Mammary microvascular endothelial cell (primary cell): ENCODE measurements at places on chromosomes 7 and 10. TPM values are rescaled to one million over a fixed set of nuclear protein-coding genes. Genes with fewer than 3 reads are reported as not detected.

The MRM2 gene
- 19.5 and 19.7 TPM in 2 replicates for total RNA-seq

The SPDYE3 gene
- 0.05 TPM in 1 of 2 replicates, not detected in the other for total RNA-seq

The ZNF277 gene
- 17.0 and 18.3 TPM in 2 replicates for total RNA-seq

The STEAP4 gene
- not detected in 2 replicates for total RNA-seq

The PKD1L1 gene
- 1.8 TPM in 2 replicates for total RNA-seq

The ZPBP gene
- not detected in 2 replicates for total RNA-seq

The SEMA3C gene
- total RNA-seq = not detected in 2 replicates

The CDHR3 gene
- total RNA-seq = 0.30 and 1.5 TPM in 2 replicates

The PDE6C gene
- not detected in 2 replicates for total RNA-seq

The GBX1 gene
- not detected in 2 replicates for total RNA-seq

The KNDC1 gene
- 0.13 TPM in 1 of 2 replicates, not detected in the other for total RNA-seq

The SIRT1 gene
- total RNA-seq = 8.3 TPM in 2 replicates

The AKR1C2 gene
- 0.89 and 1.6 TPM in 2 replicates for total RNA-seq

The NPFFR1 gene
- total RNA-seq = not detected in 2 replicates

The HOXA9 gene
- 16.2 and 24.6 TPM in 2 replicates for total RNA-seq

The SFTPD gene
- total RNA-seq = not detected in 2 replicates

The CPED1 gene
- total RNA-seq = 3.9 and 4.0 TPM in 2 replicates

The WNT8B gene
- total RNA-seq = not detected in 2 replicates

The CACNB2 gene
- total RNA-seq = not detected in 2 replicates

The MAGI2 gene
- total RNA-seq = 0.84 and 1.5 TPM in 2 replicates

The PARD3 gene
- 13.1 and 14.7 TPM in 2 replicates for total RNA-seq

The C7orf57 gene
- 0.15 and 0.20 TPM in 2 replicates for total RNA-seq

The CTAGE6 gene
- total RNA-seq = not detected in 2 replicates

The LARP4B gene
- 33.8 and 40.6 TPM in 2 replicates for total RNA-seq

The TSC22D4 gene
- 62.0 and 63.5 TPM in 2 replicates for total RNA-seq

The GSTO1 gene
- total RNA-seq = 454 and 515 TPM in 2 replicates

The ADRB1 gene
- 1.5 and 2.1 TPM in 2 replicates for total RNA-seq
